ENCODE measurements at places on chromosomes 3 and 15. TPM values are rescaled to one million over a fixed set of nuclear protein-coding genes. Genes with fewer than 3 reads are reported as not detected.

GRCh38 chr3:8871306-8871705, 92.0 kb downstream of the RAD18 start:
- DNase-seq: no peak

- DNase-seq: no peak
These were observed 1047.0 kb downstream of the TUSC7 start for GRCh38 chr3:117756563-117756962.

GRCh38 chr3:65425880-65426279, 612.8 kb downstream of the MAGI1 start:
- DNase-seq: no peak

CCR8 gene
- not detected for total RNA-seq

DUOXA2 gene
- total RNA-seq: not detected

Measured in sciatic nerve (tissue), 2 donors.